Psoas muscle (tissue), 8 donors: ENCODE measurements at places on chromosomes 1 and 21. TPM values are rescaled to one million over a fixed set of nuclear protein-coding genes. Genes with fewer than 3 reads are reported as not detected.
A peak's percentile ranks its signal among the peaks of the same experiment; 100 is the strongest.

The AMIGO1 gene
- 12.8 TPM for total RNA-seq

DNA sequence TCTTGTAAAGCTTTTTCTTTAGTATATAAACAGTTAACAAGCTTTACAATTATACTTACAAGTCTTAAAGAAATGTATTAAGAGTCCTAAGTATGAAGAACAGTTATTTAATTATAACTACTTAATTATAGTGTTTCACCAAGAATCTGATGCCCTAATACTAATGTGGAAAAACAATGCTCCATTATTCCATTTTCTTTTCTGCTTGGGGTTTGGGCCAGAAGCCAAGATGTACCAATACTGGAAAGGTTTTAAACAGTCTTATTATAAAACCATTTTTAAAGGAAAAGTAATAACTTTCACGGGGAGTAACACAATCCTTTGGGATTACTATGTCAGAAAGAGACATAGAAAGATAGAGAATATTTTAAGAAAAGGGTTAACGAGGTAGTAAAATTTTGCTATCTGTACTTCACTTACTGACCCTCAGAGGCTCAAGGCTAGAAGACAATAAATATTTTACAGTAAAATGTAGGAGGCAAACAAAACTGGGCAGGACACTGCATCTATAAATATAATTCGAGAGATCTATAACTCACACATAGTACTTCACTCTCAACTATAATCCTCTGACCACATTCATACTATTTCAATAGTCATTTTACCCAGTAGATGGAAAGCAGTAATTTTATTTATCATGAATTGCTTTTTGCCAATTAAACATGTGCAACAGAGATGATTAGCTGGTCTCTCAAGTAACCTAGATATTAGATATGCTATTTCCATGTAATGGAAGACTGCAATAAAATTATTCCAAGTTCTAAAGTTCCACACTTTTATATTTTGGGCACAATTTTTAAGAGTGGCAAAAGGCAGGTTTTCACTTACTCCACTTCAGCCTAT is 63.9 kb downstream of the LTN1 start:
- H3K27me3 ChIP-seq = no peaks in the 10 kb centered on the region
- no peak overlapping the region for H3K27ac ChIP-seq
- no peaks in the 10 kb centered on the region for H3K4me1 ChIP-seq
- no peak overlapping the region for H3K4me3 ChIP-seq

The COL8A2 gene
- 0.36 TPM for total RNA-seq

- H3K4me1 ChIP-seq = no peaks in the 10 kb centered on the region
- H3K27me3 ChIP-seq = no peaks in the 10 kb centered on the region
- no peak for DNase-seq
- no peak overlapping the region for H3K27ac ChIP-seq
- H3K4me3 ChIP-seq = no peak overlapping the region
These were observed 228.4 kb downstream of the DAB1 start for GRCh38 chr1:57195436-57195941.

DNA sequence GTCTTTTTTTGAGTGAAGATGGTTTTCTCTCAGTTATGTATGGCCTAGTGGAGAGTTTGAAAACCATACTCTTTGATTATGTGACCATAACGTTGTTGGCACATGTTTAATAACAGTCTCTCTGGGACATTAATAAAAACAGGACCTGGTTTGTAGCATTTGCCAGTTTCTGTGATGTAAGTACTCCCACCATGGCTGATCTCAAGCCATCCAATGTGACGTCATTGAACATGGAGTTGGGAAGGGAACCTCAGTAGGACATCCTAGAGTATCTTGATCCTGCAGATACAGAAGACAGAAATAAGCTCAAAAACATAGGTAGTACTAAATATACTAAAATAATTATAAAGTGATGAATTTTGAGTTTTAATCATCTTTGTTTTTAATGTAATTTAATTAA is 107.0 kb downstream of the ACTL8 start:
- no peaks in the 10 kb centered on the region for H3K36me3 ChIP-seq
- no peaks in the 10 kb centered on the region for H3K27me3 ChIP-seq
- H3K4me1 ChIP-seq = no peaks in the 10 kb centered on the region
- H3K27ac ChIP-seq = no peak overlapping the region
- no peak overlapping the region for H3K4me3 ChIP-seq
- no peak for DNase-seq

GRCh38 chr1:26225033-26225831 is 8.8 kb upstream of the CEP85 start:
- H3K27me3 ChIP-seq = no peaks in the 10 kb centered on the region
- peak overlapping the region; percentile 24 for H3K27ac ChIP-seq
- H3K4me3 ChIP-seq = peak overlapping the region; percentile 74
- no peaks in the 10 kb centered on the region for H3K36me3 ChIP-seq
- DNase-seq = peak; percentile 85
